Thoracic aorta (tissue), 2 donors: ENCODE measurements at places on chromosomes 4 and X.

- H3K4me3 ChIP-seq: no peak overlapping the region
- DNase-seq: no peak
- H3K27me3 ChIP-seq: no peaks in the 10 kb centered on the region
- H3K27ac ChIP-seq: no peak overlapping the region
Observed at GRCh38 chr4:102778720-102779119, 18.0 kb upstream of the MANBA start.

DNA sequence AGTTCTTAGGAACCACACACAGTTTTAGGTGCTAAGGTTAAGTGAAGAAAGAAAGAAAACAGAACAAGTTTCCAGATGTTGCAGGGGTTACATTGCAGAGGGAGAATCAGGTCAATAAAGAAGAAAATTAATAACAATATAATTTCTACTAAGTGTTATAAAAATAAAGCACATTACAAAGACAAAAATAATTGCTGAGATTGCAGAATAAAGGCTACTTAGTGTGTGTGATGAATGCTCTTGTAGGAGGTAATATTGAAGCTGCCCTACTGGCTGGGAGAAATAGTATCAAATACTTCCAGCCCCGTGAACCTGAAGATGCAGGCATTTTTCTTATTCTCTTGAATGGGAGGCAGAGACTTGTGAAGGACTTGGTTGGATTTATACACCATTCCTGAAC, 33.2 kb upstream of the FAM9A start:
- no peak for DNase-seq
- H3K36me3 ChIP-seq: no peaks in the 10 kb centered on the region
- H3K27ac ChIP-seq: no peak overlapping the region
- no peak overlapping the region for H3K4me3 ChIP-seq

GRCh38 chr4:42671431-42672194, 14.7 kb upstream of the ATP8A1 start:
- no peak overlapping the region for H3K27ac ChIP-seq
- no peaks in the 10 kb centered on the region for H3K36me3 ChIP-seq
- H3K4me1 ChIP-seq: peaks cover 6% of the 10 kb centered on the region
- H3K27me3 ChIP-seq: no peaks in the 10 kb centered on the region
- H3K4me3 ChIP-seq: no peak overlapping the region
- DNase-seq: no peak

GRCh38 chr4:87523307-87523706, 5.9 kb downstream of the SPARCL1 start:
- DNase-seq: no peak
- peak overlapping the region; percentile 96 for H3K27ac ChIP-seq
- H3K4me3 ChIP-seq: peak overlapping the region; percentile 45
- peaks cover 31% of the 10 kb centered on the region for H3K4me1 ChIP-seq

DNA sequence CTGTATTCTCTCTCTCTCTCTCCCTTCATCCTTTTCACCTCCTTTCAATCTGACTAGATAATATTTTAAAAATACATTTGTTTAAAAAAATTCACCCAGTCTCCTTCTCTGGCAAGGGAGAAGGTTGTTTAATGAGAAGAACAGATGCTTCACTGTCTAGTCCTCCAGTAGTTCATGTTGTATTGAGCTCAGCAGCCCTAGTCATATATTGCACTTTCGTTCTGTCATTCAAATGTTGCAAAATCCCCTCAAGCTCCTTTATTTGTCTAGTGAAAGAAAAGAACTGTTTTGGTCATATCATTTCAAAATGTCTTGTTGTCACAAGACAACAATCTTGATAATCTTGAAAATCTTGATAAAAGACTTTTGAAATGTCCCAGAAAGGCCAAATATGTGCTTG, 248.0 kb downstream of the GALNTL6 start:
- no peaks in the 10 kb centered on the region for H3K27me3 ChIP-seq
- no peak for DNase-seq
- H3K4me3 ChIP-seq: no peak overlapping the region

DNA sequence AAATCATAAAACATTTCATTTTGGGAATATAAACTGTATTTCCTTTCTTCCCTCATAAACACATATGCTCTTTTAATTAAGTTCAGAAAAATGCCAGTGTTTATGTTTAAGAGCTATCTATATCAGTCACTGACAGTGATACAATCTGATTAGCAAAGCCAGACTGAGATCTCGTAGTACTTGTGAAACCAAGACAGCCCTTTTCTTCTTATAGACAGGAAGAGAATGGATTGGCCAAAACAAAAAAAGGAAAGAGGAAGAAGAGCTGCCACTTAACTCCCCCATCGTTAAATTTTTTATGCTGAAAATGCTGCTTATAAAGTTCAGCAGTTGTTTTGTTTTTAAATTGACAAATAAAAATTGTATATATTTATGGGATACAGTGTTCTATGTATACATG, 87.4 kb downstream of the PLAC1 start:
- H3K36me3 ChIP-seq: no peaks in the 10 kb centered on the region
- H3K4me1 ChIP-seq: no peaks in the 10 kb centered on the region
- DNase-seq: no peak
- no peak overlapping the region for H3K4me3 ChIP-seq

DNA sequence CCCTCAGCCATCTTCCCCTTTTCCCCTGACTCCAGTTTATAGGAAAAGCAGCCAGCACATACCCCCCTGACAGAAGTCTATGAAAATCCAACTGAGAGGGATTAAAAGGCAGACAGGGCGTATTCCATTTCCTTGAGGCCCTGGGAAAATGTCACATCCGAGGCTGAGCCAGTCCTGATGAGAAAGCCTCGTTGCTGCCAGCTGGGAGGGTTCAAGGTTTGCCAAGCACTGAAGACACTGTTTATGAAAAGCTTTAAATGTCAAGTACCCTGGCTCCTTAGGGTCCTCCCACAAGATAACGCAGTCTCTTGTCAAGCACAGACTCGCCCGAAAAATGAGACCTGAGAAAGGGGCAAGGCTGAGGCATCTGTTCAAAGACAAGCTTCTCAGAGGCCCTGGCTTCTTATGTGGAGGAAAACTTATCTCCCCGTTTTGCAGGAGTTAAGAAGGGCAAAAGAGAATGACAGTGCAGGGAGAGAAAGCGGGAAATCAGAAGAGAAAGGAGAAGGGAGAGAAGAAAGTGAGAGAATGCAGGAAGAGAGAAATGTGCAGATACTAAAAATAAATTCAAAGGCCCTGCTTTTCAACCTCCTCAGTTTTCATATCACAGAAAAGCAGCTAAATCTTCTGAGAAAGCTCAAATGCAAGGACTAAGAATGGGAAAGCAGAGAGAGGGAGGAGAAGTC, 44.7 kb downstream of the SCD5 start:
- H3K4me3 ChIP-seq: no peak overlapping the region
- H3K27me3 ChIP-seq: no peaks in the 10 kb centered on the region
- peaks cover 3% of the 10 kb centered on the region for H3K4me1 ChIP-seq
- DNase-seq: no peak
- peak overlapping the region; percentile 57 for H3K27ac ChIP-seq

GRCh38 chrX:147933815-147934214, 22.1 kb downstream of the FMR1 start:
- H3K4me3 ChIP-seq: no peak overlapping the region
- H3K27ac ChIP-seq: no peak overlapping the region
- no peak for DNase-seq
- no peaks in the 10 kb centered on the region for H3K27me3 ChIP-seq
- no peaks in the 10 kb centered on the region for H3K36me3 ChIP-seq
- no peaks in the 10 kb centered on the region for H3K4me1 ChIP-seq

- no peak for DNase-seq
- no peaks in the 10 kb centered on the region for H3K4me1 ChIP-seq
- H3K36me3 ChIP-seq: no peaks in the 10 kb centered on the region
Observed at GRCh38 chr4:110248831-110249253, 50.4 kb upstream of the ELOVL6 start.

GRCh38 chrX:151609222-151609621, 45.7 kb downstream of the PASD1 start:
- DNase-seq: no peak
- no peak overlapping the region for H3K27ac ChIP-seq
- no peaks in the 10 kb centered on the region for H3K36me3 ChIP-seq
- H3K27me3 ChIP-seq: no peaks in the 10 kb centered on the region

- no peak overlapping the region for H3K27ac ChIP-seq
- no peaks in the 10 kb centered on the region for H3K27me3 ChIP-seq
- no peak overlapping the region for H3K4me3 ChIP-seq
- H3K36me3 ChIP-seq: no peaks in the 10 kb centered on the region
Observed at GRCh38 chr4:1463088-1463926, 57.1 kb upstream of the NKX1-1 start.

GRCh38 chr4:112885897-112886296, 163.6 kb upstream of the ANK2 start:
- peaks cover 6% of the 10 kb centered on the region for H3K4me1 ChIP-seq
- H3K4me3 ChIP-seq: no peak overlapping the region
- no peaks in the 10 kb centered on the region for H3K27me3 ChIP-seq
- H3K27ac ChIP-seq: no peak overlapping the region
- no peak for DNase-seq

DNA sequence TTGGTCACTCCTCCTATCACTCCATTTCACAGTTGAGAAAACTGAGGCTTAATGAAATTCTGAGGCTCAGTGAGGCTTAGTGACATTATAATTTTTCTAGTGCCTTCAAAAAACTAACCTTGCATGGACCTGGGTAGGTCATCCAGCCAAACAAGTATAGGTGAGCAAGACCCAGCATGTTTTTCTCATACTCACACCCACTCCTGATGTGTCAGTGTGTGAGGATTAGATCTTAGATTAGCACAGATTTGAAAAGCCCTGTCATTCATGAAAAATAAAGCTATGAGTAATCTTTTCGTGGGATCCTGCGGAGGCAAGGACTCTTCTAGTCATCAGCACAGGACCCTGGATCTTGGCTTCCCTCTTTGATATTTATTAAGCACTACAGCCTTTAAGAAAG, 146.7 kb downstream of the CHIC2 start:
- H3K36me3 ChIP-seq: no peaks in the 10 kb centered on the region
- no peaks in the 10 kb centered on the region for H3K27me3 ChIP-seq
- H3K27ac ChIP-seq: no peak overlapping the region
- DNase-seq: no peak

GRCh38 chr4:181890911-181891310, 352.3 kb upstream of the TENM3 start:
- H3K27ac ChIP-seq: no peak overlapping the region
- DNase-seq: no peak
- no peaks in the 10 kb centered on the region for H3K4me1 ChIP-seq
- no peaks in the 10 kb centered on the region for H3K36me3 ChIP-seq
- H3K4me3 ChIP-seq: no peak overlapping the region

DNA sequence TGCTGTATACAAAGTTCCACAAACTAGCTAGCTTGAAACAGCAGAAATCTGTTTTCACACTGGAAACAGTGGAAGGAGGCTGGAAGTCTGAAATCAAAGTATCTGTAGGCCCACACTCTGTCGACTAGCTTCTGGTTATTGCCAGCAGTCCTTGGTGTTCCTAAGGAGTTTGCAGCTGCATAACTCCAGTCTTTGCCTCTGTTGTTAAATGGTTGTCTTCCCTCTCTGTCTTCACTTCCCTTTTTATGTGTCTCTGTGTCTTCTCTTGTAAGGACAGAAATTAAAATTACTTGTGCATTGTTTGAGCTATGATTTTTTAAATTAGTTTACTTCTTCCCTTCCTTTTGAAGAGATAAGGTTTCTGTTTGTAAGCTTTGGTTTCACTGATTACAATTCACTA, 8.2 kb downstream of the MTHFD2L start:
- H3K27me3 ChIP-seq: no peaks in the 10 kb centered on the region

DNA sequence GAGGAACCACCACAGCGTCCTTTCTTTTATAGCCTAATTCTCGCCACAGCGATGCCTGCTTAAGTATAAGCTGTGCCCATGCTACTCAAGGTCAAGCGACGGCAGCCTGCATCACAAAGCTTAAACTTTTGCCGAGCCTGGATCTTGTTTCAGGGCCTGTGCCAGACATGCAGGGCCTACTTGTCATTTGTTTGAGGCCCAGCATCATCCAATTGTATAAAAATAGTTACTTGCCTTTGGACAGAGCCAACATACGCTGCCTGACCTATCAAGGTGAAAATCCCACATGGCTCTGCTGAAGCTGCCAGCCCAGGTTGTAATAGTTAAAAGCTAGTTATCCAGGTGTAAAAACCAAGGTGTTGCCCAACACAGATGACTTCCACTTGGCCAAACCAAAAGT, 107.1 kb downstream of the TMEM131L start:
- H3K4me1 ChIP-seq: peaks cover 41% of the 10 kb centered on the region
- H3K36me3 ChIP-seq: no peaks in the 10 kb centered on the region
- H3K4me3 ChIP-seq: no peak overlapping the region
- no peak overlapping the region for H3K27ac ChIP-seq
- DNase-seq: no peak
